ENCODE measurements at places on chromosomes 3 and 15. TPM values are rescaled to one million over a fixed set of nuclear protein-coding genes. Genes with fewer than 3 reads are reported as not detected.

Gene NOX5
- 0.39 TPM for total RNA-seq

Gene PLA2G4F
- total RNA-seq = 6.8 TPM

DNA sequence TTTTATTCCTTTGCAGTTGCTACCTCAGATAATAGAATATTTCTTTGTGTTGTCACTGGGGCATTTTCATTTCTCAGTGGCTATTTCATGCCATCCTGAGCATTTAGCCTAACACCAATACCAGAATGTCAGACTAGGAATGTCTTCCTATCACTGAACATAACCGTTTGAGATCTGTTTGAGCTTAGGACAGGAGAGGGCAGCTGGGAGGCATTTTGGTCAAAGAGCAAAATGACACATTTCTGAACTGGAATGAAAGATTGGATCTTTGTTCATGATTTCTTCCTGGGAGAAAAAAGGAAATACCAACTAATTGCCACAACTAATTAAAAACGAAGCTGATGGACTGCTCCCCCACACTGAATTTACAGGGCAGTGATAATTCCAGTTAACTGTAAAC is 921.3 kb upstream of the NR2F2 start:
- DNase-seq = no peak

- DNase-seq = peak; percentile 69
Measured at GRCh38 chr3:127791221-127791913, 30.9 kb downstream of the MGLL start.

GRCh38 chr3:48405343-48405881 is 24.5 kb downstream of the PLXNB1 start:
- DNase-seq = no peak

DNA sequence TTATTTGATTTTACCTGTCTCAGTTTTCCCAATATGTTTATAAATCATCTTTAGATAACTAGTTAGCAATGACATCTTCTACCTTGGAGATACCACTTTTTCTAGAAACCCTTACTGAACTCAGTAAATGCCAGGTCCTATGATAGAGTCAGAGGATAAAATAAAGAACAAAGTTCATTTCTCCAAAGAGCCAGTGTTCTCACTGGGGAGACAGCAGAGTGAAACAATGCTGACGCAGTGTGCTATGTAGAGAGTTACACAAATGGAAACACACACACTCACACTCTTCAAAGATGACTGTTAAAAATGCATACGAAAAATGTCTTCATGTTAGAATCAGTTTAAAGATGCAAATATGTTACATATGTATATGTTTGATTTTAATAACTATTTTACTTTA is 111.3 kb downstream of the PIK3R4 start:
- DNase-seq = no peak

All from skin of body (tissue), 3 donors.